ENCODE measurements at places on chromosomes 7 and 10. TPM values are rescaled to one million over a fixed set of nuclear protein-coding genes. Genes with fewer than 3 reads are reported as not detected.

IPMK gene
- total RNA-seq = 5.7 TPM

POR gene
- 91.5 TPM for total RNA-seq

UNCX gene
- total RNA-seq = not detected

AZGP1 gene
- total RNA-seq = not detected

GLRX3 gene
- total RNA-seq = 80.8 TPM

CTNNA3 gene
- total RNA-seq = 1.7 TPM

EDRF1 gene
- 48.2 TPM for total RNA-seq

ECHDC3 gene
- 2.4 TPM for total RNA-seq

BHLHA15 gene
- total RNA-seq = 0.57 TPM

GHRHR gene
- total RNA-seq = not detected

SKIDA1 gene
- 15.3 TPM for total RNA-seq

ZRANB1 gene
- 31.1 TPM for total RNA-seq

ZNF425 gene
- total RNA-seq = 8.0 TPM

ZNF853 gene
- 13.7 TPM for total RNA-seq

BAMBI gene
- total RNA-seq = 35.4 TPM

THAP5 gene
- 21.4 TPM for total RNA-seq

RGS10 gene
- 2.0 TPM for total RNA-seq

SLC13A4 gene
- total RNA-seq = 0.22 TPM

TACR2 gene
- not detected for total RNA-seq

GNA12 gene
- total RNA-seq = 65.4 TPM

TUBAL3 gene
- not detected for total RNA-seq

APBB1IP gene
- total RNA-seq = 0.24 TPM

ANXA7 gene
- 58.9 TPM for total RNA-seq

GIMAP6 gene
- total RNA-seq = not detected

ABCB1 gene
- total RNA-seq = 0.48 TPM

SPDYE3 gene
- not detected for total RNA-seq

CCL24 gene
- total RNA-seq = not detected

KIAA1549 gene
- total RNA-seq = 43.1 TPM

ATP6V0A4 gene
- total RNA-seq = 0.89 TPM

STOX1 gene
- 8.0 TPM for total RNA-seq

FAM131B gene
- 3.7 TPM for total RNA-seq

GRID2IP gene
- 2.5 TPM for total RNA-seq

SPAM1 gene
- total RNA-seq = not detected

CDK14 gene
- total RNA-seq = 117 TPM

SEC61A2 gene
- total RNA-seq = 24.9 TPM

LRMDA gene
- total RNA-seq = 6.5 TPM

COMMD3 gene
- total RNA-seq = 48.5 TPM

TEX47 gene
- not detected for total RNA-seq

DPCD gene
- total RNA-seq = 36.9 TPM

ARHGAP22 gene
- 4.7 TPM for total RNA-seq

FGF8 gene
- 2.4 TPM for total RNA-seq

RELN gene
- total RNA-seq = 5.4 TPM

OR2A5 gene
- total RNA-seq = not detected

MBLAC1 gene
- 1.6 TPM for total RNA-seq

NDUFA5 gene
- total RNA-seq = 87.0 TPM

TAS2R3 gene
- 3.9 TPM for total RNA-seq

SYCE1 gene
- total RNA-seq = not detected

FAM25A gene
- total RNA-seq = not detected

GJC3 gene
- total RNA-seq = 0.27 TPM

All from progenitor cell of endocrine pancreas (in vitro differentiated cells).